ENCODE measurements at places on chromosomes 5 and 9.

DNA sequence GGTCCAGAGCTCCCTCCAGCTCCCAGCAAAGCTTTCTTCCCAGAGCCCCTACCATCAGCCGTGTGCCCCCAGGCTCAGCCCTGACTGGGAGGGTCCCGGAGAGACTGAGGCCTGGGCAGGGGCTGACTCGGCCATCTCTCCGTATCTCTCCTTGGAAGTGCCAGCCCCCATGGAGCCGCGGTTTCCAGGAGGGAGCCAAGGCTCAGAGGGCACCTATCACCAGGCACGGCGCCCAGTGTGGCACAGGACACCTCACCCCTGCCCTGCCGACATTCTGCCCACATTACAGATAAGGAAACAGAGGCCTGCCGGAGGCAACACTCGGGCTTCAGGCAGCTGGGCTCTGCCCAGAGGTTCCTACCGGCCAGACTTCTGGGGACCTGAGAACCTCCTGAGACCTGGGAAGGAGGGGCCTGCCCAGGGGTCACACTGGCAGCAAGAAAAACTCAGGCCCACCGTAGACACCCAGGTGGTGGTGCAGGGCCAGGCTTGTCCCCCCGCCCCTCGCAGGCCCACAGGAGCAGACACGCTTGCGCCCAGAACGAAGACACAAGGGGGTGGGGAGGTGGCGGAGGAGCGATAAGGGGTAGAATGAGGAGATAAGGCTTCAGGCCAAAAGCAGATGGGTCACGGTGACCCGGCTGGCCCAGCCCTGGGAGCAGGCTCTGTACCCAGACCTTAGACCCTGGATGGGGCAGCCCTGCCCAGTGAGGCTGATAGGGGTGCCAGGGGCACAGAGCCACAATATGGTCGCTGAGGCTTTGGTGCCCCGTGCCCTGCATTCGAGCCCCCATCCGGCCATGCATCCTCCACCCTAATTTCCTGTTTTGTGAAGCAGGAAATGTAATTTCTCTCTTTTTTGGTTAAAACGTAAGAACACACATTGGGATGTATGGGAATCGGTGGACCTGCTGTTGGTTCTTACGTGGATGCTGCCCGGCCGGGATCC is 11.8 kb downstream of the NR5A1 start:
- no peak for DNase-seq

GRCh38 chr5:35862126-35862525 is 5.4 kb downstream of the IL7R start:
- DNase-seq = no peak

DNA sequence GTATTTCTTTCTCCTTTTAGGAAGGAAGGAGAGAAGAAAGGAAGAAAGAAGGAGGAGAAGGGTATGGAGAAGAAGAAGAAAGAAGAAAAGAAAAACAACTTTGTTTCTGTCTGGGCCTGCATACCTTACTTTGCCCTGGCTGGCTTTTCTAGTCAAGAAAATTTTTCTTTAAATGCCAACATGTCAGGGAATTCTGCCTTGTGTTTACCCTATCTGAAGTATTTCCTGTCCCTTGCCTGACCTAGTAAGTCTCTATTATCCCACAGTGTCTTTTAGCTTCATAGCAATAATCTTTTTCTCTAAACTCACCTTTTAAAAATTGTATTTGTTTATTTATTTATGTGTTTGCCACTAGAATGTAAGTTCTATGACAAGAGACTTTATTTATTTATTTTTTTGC is 1864.1 kb downstream of the EFNA5 start:
- no peak for DNase-seq

DNA sequence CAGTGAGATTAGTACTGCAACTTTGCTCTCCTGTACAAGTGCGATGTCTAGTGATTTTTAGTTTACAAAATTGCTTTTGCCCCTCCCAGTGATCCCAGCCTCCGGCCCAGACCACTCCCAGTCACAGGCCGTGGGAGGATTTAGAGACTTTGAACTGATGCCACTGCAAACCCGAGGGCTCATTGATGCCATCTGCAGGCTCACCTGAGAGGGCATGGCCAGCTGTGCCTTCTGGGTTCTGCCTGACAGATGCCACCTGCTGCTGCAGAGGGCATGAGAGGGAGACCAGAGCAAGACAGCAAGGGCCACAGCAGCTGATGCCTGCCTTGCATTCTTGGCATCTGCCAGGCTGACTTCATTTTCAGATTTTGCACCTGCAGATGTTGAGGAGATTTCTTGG is 593.8 kb downstream of the CDK5RAP2 start:
- DNase-seq = no peak

DNA sequence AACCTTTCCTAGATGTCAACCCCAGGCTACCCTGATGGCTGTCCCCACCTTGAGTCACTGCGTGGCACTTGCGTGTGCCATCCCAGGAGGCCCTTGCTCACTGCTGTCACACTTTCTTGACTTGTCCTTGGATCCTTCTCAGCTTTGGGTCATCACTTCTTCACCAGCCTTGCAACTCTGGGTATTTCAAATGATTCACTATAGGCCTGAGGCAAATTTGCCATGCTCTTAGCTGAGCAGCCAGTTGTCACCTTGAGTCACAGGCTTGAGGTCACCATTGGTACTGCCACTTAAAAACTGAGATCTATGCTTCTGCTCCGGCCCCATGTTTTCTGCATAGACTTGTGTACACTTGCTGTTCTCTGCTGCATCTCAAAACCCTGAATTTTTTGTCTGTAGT is 84.7 kb downstream of the BASP1 start:
- DNase-seq = no peak

GRCh38 chr5:146541958-146542849 is 26.2 kb upstream of the GPR151 start:
- peak; percentile 58 for DNase-seq

- peak; percentile 31 for DNase-seq
These were observed 9.9 kb downstream of the C9orf40 start for GRCh38 chr9:74942801-74943200.

DNA sequence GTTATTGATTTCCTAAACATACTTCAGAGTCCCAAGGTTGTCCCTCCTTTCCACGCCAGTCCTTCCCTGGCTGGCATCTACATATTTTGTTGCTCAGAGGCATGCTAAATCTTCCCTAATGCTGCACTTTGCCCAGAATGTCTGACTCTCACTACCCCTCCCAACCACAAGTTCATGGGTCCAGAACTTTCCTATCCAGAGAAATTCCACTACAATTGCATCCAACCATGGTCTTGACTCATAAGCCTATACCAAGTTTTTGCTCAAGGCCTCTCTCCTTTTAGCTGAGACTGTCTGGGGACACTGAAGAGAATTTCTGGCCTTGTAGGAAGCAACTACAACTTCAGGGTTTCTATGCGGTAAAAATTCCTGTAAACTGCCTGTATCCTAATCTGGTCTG is 206.3 kb downstream of the BNC2 start:
- no peak for DNase-seq

DNA sequence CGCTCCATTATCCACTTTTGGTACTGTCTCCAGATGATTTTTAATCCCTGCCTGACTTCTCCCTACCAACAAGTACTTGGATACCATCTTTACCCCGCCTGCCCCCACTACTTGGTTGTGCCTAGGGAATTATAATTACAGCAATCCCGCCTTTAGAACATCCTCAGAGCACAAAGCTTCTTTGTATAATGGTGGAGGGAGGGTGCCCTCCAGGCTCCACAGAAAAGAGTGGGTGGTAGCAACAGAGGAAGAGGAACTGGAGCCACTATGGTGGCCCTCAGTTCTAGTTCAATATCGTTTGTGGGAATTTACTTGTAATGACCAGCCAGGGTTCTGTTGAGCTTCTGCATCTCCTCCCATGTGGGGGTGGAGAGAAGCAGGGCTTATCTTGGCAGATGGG is 79.0 kb upstream of the RNF38 start:
- no peak for DNase-seq

DNA sequence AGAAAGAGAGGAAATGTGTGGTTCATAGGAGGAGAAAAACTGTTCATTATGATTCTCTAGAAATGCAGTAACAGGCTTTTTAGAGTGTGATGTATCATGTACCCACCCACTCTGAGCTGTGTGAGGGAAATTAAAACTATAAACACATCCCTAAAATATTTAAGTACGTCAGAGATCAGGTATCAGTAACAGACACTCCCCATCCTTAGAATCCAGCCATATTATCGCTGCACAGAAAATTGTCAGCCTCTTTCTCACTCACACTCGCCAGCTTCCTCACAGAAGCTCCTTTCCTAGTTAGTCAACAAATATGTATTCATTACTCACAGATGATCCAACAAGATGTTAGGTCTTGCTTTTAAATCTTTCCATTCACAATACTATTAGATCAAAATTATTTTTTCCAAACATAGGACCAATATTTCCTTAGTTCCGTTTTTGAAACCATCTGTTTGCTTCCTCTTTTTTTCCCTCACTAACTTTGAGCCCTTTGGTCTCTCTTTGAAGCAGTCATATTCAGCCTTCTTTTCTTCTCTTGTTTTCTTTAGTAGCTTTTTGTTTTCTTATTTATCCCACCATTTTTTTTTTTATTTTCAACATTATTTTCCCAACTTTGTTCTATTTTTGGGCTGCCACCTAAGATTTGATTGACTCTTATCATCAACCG is 13.6 kb upstream of the MAST4 start:
- DNase-seq = peak; percentile 30

DNA sequence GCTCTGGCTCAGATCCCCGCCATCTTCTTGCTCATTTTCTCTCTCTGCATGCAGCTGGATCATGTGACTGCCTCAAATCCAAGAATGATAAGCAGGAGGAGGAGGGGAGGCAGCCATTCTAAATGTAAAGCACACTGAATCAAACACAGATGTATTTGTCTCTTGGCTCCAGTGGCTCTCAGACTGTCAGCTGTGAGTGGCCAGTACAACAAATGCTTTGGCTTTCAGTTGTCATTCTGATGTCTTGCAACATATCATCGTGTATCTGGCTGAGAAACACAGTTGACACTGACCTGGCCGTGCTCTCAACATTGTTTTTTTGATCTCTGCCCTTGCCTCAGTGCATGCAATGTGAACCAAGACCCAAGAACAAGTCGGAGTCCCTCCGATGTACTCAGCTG is 233.1 kb downstream of the ADAMTSL1 start:
- peak; percentile 70 for DNase-seq

- no peak for DNase-seq
These were observed 34.3 kb downstream of the MAP3K1 start for GRCh38 chr5:56849671-56850070.

- no peak for DNase-seq
These were observed 13.1 kb upstream of the RPL26L1 start for GRCh38 chr5:172946146-172946545.

GRCh38 chr5:53613061-53613460 is 52.6 kb downstream of the NDUFS4 start:
- DNase-seq = no peak

DNA sequence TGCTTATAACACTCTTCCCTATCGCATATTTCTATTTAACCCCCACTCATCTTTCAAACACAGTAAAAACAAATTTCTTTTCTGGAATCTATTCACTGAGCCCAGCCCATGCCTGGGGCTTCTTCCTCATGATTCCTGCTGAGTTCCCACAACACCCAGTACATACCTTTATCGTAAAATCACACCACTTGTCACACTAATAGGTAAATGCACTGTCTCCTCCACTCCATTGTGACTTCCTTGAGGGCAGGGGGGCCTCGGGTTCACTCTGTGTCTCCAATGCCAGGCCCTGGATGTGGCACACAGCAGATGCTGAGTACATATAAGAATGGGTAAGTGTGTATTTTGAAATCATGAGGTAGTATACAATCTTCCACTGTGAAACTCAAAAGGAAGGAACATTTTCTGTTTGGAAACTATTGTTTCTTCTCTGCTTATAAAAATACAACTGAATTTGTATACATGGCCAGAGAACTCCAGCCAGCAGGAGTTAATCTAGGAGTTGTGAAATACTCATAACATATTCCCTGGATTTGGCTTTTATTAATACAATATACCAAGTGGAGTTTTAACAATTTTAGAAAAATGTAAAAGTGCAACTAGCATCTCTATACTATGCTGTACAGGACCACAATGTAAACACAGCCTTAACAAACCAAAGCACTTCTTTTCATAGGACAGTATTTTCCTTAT is 7.2 kb downstream of the PLK2 start:
- DNase-seq = no peak

GRCh38 chr9:38423973-38424843 is at the start of gene IGFBPL1:
Gene IGFBPL1, minus strand, starts transcription at chr9:38424454. Its CDS starts 30 bp downstream, at chr9:38424424.
- no peak for DNase-seq

GRCh38 chr5:147084702-147085101 is 150.1 kb upstream of the STK32A start:
- no peak for DNase-seq

GRCh38 chr5:6700685-6701355 is 12.4 kb upstream of the TENT4A start:
- no peak for DNase-seq

- no peak for DNase-seq
These were observed 299.3 kb downstream of the RASEF start for GRCh38 chr9:82763656-82764055.

DNA sequence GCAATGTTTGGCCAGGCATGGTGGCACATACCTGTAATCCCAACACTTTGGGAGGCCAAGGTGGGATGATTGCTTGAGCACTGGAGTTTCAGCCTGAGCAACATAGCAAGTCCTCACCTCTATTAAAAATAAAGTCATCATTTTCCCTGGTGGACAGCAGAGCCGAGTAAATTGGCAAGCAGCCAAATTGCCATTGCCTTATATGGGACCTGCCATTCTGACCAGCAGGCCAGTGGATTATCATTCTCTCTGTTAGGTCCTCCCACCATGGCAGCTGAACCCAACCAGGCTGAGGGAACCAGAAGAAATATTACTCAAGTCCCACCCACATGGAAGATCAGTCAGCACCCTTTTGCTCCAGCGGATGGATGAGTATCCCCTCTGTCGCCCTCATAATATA is 1829.9 kb downstream of the EFNA5 start:
- peak; percentile 4 for DNase-seq

GRCh38 chr9:113579283-113580040 is 115.9 kb downstream of the RGS3 start:
- no peak for DNase-seq

DNA sequence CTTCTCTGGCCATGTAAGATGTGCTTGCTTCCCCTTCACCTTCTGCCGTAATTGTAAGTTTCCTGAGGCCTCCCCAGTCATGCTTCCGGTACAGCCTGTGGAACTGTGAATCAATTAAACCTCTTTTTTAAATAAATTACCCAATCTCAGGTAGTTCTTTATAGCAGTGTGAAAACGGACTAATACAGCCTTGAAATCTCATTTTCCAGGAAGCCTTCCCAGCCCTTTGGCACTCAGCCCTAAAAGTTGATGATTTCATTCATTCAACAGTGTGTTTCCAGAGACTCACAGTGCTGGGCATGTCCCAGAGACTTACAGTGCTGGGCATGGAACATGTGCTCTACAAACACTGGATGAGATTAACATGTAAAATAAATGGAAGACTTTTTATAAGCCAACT is 135.8 kb downstream of the DCP2 start:
- DNase-seq = peak; percentile 78

- DNase-seq = peak; percentile 26
These were observed 14.2 kb upstream of the RGS3 start for GRCh38 chr9:113449376-113449775.

DNA sequence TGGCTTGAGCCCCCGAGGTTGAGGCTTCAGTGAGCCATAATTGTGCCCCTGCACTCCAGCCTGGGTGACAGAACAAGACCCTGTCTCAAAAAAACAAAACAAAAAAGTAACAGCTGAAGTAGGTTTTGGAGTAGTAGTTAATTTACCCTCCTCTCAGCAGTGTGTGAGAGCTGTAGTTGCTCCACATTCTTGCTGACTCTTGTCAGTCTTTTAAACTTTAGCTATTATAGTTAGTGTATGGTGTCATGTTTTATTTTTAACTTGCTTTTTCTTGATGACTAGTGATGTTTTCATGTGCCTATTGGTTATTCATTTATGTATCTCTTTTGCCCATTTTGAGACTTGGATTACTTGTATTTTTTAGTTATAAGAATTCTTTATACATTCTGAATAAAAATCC is 52.9 kb upstream of the DHFR start:
- peak; percentile 19 for DNase-seq

Data from fibroblast of mammary gland (primary cell).